ENCODE measurements at places on chromosomes 2 and 18.

DNA sequence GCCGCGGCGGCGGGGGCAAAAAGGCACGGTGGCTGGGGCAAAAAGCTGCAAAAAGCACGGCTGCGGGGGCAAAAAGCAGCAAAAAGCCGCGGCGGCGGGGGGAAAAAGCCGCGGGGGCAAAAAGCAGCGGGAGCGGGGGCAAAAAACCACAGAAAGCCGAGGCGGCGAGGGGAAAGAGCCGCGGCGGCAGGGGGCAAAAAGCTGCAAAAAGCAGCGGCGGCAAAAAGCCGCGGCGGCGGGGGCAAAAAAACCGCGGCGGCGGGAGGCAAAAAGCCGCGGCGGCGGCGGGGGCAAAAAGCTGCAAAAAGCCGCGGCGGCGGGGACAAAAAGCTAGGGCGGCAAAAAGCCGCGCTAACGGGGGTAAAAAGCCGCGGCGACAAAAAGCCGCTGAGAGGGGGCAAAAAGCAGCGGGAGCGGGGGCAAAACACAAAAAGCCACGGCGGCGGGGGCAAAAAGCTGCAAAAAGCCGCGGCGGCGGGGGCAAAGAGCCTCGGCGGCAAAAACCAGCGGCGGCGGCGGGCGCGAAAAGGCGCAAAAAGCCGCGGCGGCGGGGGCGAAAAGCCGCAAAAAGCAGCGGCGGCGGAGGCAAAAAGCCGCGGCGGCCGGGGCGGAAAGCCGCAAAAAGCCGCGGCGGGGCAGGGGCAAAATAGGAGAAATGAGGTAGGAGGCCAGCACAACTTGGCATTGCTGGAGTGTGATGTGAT, 123.4 kb downstream of the ANKRD30BL start:
- H3K36me3 ChIP-seq: no peaks in the 10 kb centered on the region
- no peaks in the 10 kb centered on the region for H3K27me3 ChIP-seq
- H3K27ac ChIP-seq: no peak overlapping the region
- no peaks in the 10 kb centered on the region for H3K4me1 ChIP-seq

GRCh38 chr2:101253013-101253702, 472 bp downstream of the CNOT11 start:
- DNase-seq: peak; percentile 62
- 0 out of 2 replicates have a peak, but pooled peaks cover 5% of the 10 kb centered on the region for H3K36me3 ChIP-seq
- H3K27ac ChIP-seq: peak overlapping the region; percentile 71
- H3K4me3 ChIP-seq: peak overlapping the region; percentile 66
- peaks cover 33% of the 10 kb centered on the region for H3K4me1 ChIP-seq

DNA sequence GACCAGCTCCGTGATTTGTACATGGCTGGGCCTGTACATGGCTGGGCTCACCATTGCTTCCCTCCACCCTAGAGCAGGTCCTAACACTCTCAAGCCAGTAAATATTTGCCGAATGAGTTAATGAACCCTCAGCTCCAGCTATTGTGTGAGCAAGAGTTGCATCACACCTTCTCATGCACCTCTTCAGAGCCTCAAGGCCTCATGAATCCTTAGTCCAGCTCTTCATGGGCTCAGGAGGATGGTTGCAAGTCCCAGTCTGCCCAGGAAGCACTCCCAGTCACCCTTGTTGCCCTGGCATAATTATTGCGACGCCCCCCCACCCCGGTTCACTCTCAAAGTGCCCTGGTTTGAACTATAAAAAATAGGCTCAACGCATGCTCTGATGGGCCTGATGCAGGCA, 30.1 kb upstream of the GNAL start:
- no peak overlapping the region for H3K27ac ChIP-seq
- DNase-seq: no peak
- no peaks in the 10 kb centered on the region for H3K4me1 ChIP-seq
- no peak overlapping the region for H3K4me3 ChIP-seq
- H3K27me3 ChIP-seq: peaks cover 90% of the 10 kb centered on the region

DNA sequence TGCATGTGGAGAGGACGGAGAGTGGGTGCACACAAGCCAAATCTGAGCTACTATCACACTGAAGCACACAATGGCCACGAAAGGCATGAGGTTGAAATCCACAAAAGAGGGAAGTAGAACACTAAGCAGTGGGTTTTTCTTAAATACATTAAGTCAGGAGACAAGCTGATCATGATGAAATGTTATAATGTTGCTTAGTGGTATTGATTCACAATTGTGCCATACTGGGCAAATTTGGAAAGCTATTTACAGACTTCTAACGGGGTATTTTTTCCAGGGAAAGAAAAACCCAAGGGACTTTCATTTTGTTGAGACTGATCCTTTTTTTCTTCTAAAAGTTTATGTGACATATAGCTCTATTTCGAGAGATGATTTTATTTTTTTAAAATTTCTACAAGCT, 100.8 kb upstream of the CNGA3 start:
- no peak overlapping the region for H3K4me3 ChIP-seq
- H3K27me3 ChIP-seq: no peaks in the 10 kb centered on the region
- no peak for DNase-seq
- no peaks in the 10 kb centered on the region for H3K36me3 ChIP-seq
- H3K4me1 ChIP-seq: peaks cover 8% of the 10 kb centered on the region

GRCh38 chr2:42558827-42559226, 9.6 kb upstream of the MTA3 start:
- peak overlapping the region; percentile 42 for H3K27ac ChIP-seq
- no peak overlapping the region for H3K4me3 ChIP-seq
- no peaks in the 10 kb centered on the region for H3K36me3 ChIP-seq
- H3K4me1 ChIP-seq: peaks cover 59% of the 10 kb centered on the region
- H3K27me3 ChIP-seq: no peaks in the 10 kb centered on the region
- peak; percentile 56 for DNase-seq

- no peak overlapping the region for H3K4me3 ChIP-seq
- H3K4me1 ChIP-seq: no peaks in the 10 kb centered on the region
- no peak overlapping the region for H3K27ac ChIP-seq
These were observed 414.8 kb upstream of the ID2 start for GRCh38 chr2:8267048-8267447.

GRCh38 chr2:165408186-165408585, 61.3 kb upstream of the CSRNP3 start:
- H3K4me3 ChIP-seq: no peak overlapping the region
- H3K36me3 ChIP-seq: no peaks in the 10 kb centered on the region
- no peaks in the 10 kb centered on the region for H3K27me3 ChIP-seq
- no peak for DNase-seq
- no peaks in the 10 kb centered on the region for H3K4me1 ChIP-seq

GRCh38 chr2:68193144-68193543, 35.5 kb downstream of the PNO1 start:
- no peak for DNase-seq
- peaks cover 28% of the 10 kb centered on the region for H3K4me1 ChIP-seq
- peak overlapping the region; percentile 60 for H3K27ac ChIP-seq

GRCh38 chr18:72194072-72194471, 350.1 kb downstream of the CBLN2 start:
- H3K4me1 ChIP-seq: no peaks in the 10 kb centered on the region
- no peaks in the 10 kb centered on the region for H3K27me3 ChIP-seq
- no peaks in the 10 kb centered on the region for H3K36me3 ChIP-seq
- H3K27ac ChIP-seq: no peak overlapping the region

- no peaks in the 10 kb centered on the region for H3K27me3 ChIP-seq
- no peaks in the 10 kb centered on the region for H3K4me1 ChIP-seq
- no peak overlapping the region for H3K27ac ChIP-seq
- H3K36me3 ChIP-seq: no peaks in the 10 kb centered on the region
- no peak for DNase-seq
- no peak overlapping the region for H3K4me3 ChIP-seq
These were observed 256.6 kb downstream of the VAPA start for GRCh38 chr18:10170375-10170774.

DNA sequence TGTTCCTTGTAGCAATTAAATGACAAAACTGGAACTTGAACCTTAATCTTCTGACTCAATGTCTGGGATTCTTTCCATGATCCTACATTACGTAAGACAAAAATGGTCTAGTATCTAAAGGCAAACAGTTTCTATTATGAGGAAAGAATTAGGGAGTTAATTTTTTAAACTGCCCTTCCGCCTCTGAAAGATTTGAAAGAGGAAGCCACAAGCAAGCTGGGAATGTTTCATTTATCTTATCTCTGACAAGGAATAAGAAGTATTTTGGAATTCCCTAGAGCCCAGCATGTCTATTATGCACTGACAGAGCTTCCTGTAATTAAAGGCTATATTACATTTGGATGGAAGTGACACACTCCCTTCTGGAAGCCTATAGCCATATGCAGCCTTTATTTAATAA, 558.8 kb upstream of the CDH2 start:
- H3K4me3 ChIP-seq: no peak overlapping the region
- no peaks in the 10 kb centered on the region for H3K27me3 ChIP-seq
- H3K4me1 ChIP-seq: no peaks in the 10 kb centered on the region
- H3K27ac ChIP-seq: no peak overlapping the region
- DNase-seq: no peak

GRCh38 chr18:62784966-62785413, 69.6 kb downstream of the PHLPP1 start:
- no peak overlapping the region for H3K27ac ChIP-seq
- H3K4me3 ChIP-seq: no peak overlapping the region
- no peaks in the 10 kb centered on the region for H3K36me3 ChIP-seq
- DNase-seq: no peak

GRCh38 chr2:143696651-143697050, 567.4 kb downstream of the ARHGAP15 start:
- H3K27ac ChIP-seq: no peak overlapping the region
- no peaks in the 10 kb centered on the region for H3K4me1 ChIP-seq
- no peaks in the 10 kb centered on the region for H3K36me3 ChIP-seq
- H3K4me3 ChIP-seq: no peak overlapping the region
- no peak for DNase-seq
- no peaks in the 10 kb centered on the region for H3K27me3 ChIP-seq

DNA sequence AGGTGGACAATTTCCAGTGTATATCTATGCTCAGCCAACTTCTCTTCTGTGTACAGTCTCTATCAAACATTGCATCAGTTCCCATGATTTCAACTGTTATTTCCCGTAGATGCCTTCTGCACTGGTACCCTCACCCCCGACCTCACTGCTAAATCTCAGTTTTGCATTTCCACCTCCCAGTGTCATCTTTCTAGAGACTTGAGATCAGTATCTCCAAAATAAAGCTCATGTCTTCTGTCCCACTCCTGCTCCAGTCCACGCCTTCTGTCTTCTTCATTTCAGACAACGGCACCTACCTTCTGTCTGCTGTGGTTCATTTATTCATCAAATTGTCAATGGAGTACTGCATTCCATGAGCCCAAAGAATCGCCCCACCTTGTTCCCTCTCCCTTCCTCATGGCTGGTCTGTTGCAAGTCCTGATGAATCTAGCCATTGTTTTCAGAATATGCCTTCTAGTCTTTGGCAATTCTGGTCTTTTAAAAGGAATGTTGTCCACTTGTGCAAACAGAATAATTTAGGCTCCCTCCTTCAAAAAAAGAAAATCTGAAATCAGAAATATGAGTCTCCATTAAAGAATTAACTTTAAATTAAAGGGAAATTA, 23.3 kb upstream of the NPAS2 start:
- H3K27me3 ChIP-seq: no peaks in the 10 kb centered on the region
- no peaks in the 10 kb centered on the region for H3K36me3 ChIP-seq
- H3K27ac ChIP-seq: peak overlapping the region; percentile 27
- DNase-seq: peak; percentile 72
- H3K4me1 ChIP-seq: peaks cover 27% of the 10 kb centered on the region
- H3K4me3 ChIP-seq: no peak overlapping the region

DNA sequence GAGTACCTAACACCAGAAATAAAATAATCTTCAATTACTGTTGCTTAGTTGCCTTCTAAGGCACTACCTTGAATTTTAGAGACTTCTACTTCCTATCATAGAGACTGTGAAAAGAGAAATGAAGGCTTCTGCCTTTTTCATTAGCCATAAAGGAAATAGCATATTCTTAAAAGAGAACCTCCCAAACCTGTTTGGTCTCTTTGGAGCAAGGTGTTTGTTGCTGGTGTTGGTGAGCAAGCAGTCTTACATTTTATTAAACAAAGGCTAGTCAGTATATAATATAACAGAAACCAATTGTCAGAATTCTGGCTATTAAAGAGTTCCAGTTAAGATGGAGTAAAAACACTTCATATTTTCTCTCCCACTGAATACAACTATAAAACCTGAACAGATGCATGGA, 116.4 kb downstream of the TAF4B start:
- H3K4me1 ChIP-seq: peaks cover 17% of the 10 kb centered on the region
- H3K27me3 ChIP-seq: no peaks in the 10 kb centered on the region
